ENCODE measurements at places on chromosomes 2 and 18.

- no peak for DNase-seq
Measured at GRCh38 chr2:207296265-207296948, 130.7 kb upstream of the KLF7 start.

DNA sequence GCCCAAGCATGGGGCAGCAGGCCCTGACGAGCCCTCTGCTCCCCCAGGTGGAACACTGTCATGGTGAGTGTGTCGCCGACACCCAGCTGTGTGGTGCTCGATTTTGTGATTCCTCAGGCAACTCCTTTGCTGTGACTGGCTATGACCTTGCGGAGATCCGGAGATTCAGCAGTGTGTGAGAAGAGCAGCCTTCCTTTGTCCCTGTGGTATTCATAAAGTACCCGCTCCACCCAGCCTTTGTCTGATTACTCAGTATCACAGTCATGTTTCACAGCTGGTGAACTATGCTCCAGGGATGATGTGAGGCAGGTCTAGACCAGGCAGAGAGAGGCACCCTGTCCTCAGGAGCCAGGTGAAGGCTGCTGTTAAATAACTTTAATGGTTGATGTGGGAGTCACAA lies 4.0 kb downstream of the WDR54 start:
- no peak for DNase-seq

DNA sequence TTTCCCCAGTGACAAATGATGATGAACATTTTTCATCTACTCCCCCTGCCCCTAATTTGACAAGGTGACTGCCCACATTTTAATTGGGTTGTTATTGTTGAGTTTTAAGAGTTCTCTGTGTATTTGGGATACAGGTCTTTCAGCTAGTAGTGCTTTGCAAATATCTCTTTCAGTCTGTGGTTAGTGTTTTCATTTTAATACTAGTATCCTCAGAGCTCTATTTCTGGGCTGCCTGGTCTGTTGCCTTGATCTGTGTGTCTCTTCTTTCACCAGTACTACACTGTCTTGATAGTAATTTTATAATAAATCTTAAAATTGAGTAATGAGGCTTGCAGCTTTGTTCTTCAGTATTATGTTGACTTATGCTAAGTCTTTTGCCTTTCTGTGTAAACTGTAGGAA lies 19.7 kb downstream of the EIF5B start:
- DNase-seq: no peak

DNA sequence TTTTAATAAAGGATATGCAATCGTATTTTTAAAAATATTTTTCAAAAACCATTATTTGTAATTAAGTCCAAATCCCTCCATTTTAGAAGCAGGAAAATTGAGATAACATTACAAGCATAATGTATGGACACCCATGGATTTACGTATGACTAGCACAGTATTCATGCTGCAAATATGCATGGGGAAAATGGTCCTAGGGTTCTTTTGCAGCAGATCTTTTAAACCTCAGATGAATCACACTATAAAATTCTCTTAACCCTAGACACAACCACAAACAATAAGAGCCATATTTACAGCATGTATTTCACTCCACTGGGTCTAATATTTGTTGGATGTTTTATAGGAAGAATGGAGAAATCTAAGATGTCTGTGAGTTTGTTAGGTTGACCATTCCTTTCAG lies 453.4 kb downstream of the TGIF1 start:
- no peak for DNase-seq

- DNase-seq: no peak
Measured at GRCh38 chr2:48045613-48046012, 139.3 kb upstream of the FBXO11 start.

DNA sequence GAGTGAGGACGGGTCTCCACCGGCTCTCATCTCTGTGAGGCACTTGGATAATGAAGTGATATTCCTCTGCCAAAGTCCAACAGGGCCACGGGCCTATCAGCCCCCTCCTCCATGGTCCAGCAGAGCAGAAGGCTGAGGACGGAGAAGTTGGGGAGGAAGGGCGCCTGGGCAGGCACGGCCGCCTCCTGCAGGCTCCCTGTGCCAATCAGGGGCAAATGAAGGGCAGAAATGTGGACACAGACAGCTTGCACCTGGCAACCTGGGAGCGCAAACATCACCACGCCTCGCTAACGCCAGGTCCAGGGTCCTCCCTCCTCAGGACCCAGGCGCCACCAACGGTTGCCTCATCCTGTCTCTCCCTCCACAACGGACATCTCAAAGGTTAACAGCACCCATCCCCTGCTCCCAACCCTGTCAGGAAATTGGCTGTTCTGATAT lies 24.3 kb downstream of the SMAD7 start:
- no peak for DNase-seq

DNA sequence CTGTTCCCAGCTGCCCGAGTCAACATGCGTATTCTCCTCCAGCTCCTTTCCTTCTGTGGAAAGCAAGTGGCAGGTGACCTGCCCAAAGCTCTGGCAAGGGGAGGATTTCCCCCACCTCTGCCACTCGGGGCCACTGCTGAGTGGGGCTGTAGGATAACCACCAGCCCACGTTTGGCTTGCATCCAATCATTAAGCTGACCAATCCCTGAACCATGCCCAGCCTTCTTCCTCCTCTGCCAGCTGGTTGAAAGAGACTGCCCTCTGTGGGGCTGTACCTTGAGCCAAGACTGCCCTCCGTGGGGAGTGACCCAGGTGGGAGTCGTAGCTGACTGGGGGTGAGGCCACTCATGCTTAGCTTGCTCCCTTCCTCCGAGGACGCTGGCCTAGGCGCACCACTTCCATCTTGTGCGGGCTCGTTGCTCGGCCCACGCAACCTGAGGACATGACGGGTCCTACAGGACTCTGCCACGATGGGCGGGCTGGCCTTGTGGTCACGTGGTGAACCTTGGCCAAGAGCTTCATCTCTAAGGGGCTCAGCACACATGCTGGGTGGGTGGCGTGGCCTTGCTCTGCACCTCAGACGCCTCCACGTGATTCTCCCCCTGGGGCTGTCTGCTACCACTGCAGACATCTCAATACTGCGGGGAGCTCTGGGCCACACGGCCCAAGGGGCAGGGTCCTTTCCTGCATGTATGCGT lies 112.1 kb downstream of the NDUFA10 start:
- DNase-seq: peak; percentile 70

GRCh38 chr2:83115155-83115554 lies 1343.9 kb downstream of the SUCLG1 start:
- DNase-seq: no peak

- no peak for DNase-seq
Measured at GRCh38 chr18:179499-179898, 21.1 kb downstream of the USP14 start.
